ENCODE measurements at places on chromosomes 13 and 19.

- no peak for DNase-seq
Observed at GRCh38 chr19:35034588-35035382, 4.5 kb downstream of the SCN1B start.

DNA sequence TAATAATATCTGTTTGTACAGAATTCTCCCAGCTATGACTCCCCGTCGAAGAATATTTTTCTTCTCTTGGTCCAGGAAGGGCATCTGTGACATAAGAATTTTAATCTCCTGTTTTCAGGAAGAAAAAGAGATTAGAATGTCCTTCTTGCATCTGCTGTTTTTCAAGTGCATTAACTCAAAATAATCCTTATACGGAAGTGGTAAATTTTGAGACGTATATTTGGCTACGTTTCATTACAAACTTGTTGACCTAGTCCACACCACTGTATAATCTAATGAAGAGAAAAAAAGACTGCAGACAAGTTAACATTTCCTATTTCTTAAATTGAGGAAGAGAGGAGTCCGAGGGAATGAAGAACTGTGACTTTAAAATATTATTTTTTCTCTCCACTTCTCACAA, 959.9 kb downstream of the DIAPH3 start:
- DNase-seq = no peak

DNA sequence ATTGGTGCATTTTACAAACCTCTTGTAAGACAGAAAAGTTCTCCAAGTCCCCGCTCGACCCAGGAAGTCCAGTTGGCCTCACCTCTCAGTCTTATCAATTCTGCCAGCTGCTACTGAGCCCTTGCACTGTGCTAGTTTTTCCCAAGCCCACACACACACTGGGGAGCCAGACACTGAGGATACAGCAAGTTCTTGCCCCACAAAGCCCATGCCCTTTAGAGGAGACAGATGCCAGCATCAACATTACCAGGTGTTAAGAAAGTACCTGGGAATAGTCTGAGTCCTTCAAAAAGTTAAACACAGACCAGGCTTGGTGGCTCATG, 175.0 kb downstream of the PTPRS start:
- no peak for DNase-seq

GRCh38 chr19:5667751-5668271, 12.5 kb downstream of the MICOS13 start:
- DNase-seq = no peak

GRCh38 chr13:80430561-80430960, 89.6 kb upstream of the SPRY2 start:
- DNase-seq = no peak
